ENCODE measurements at places on chromosomes 13 and 19.
A peak's percentile ranks its signal among the peaks of the same experiment; 100 is the strongest.

DNA sequence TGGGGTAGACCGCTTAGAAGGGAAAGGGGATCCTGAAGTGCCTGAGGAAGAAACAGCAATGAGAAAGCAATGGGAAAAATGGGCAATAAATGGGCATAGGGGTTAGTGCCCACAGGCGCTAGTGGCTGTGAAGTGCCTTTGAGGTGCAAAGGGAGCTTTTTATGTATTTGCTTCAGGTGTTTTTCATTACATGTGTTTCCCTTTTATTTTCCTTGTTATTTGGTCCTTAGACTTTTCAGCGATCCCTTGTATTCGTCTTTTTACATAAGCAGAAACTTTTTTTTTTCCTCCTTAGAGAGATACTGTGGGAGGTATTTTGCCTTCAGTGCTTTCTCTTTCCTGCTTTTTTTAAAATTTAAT is 19.6 kb downstream of the NFIX start:
- DNase-seq: no peak

DNA sequence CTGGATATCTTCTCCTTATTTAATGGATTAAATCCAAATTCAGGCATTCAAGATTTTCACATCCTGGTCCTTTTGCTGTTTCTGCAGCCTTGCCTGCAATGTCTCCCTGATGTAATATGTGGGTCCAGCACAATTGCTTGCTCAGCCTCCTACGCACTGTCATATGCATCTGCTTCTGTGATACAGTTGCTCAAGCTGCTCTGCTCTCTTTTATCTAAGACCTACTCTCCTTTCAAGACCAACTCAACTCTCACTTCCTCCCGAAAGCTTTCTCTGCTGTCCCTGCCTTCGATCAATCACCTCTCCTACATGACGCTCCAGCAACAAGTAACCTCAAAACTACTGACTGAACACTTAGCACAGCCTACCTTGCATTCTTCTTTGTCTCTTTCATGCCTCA is 138.2 kb downstream of the DCLK1 start:
- DNase-seq: no peak

DNA sequence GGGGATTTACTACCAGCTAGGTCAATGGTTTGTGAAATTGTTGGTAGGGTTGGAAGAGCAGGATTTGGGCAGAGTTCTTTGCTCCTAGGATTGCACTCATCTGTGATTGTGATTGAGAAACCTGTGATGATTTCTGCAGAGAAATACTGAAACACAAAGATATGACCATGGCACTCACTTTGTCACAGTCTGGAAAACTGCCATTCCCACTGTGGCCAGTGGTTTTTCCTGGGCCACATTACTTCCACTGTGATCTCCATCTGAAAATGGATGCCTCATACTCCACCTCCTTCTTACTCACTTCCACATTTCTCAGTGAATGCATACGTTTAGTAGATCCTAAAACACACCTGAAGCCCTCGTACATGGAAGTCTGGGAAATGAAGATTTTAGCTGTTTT is 593.2 kb downstream of the LMO7 start:
- DNase-seq: no peak

DNA sequence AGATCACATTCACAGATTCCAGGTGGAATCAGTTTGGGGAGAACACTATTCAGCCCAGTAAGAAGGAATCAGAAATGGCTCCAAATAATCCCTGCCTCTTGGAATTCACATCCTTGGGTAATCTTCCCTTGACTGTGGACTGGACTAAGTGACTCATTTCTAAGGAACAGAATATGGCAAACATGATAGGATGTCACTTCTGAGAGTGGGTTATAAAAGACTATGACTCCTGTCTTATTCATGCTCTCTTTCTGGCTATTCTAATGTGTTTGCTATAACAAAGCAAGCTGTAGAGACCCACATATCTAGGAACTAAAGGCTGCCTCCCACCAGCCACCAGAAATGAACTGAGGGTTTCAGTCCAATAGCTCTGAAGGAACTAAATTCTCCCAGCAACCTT is 37.8 kb downstream of the MBD3L2B start:
- no peak for DNase-seq

- no peak for DNase-seq
These were observed 14.6 kb upstream of the KCNN1 start for GRCh38 chr19:17951990-17952976.

DNA sequence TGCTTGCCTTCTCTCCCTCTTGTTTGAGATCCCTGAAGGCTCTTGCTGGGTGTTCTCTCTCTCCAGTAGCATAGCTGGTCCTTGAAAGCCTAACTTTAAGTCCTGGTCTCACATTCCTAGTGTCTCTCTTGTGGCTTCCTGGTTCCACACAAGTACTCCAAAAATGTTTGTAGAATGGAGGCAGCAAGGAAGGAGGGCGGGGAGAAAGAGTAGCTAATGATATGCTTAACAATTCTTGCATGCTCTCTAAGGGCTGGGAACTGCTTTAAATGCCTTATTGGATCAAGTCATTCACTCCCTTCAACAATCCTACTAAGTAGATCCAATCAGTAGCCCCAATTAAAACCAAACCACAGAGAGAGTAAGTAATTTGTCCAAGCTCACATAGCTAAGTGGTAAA is 357.3 kb downstream of the KLF5 start:
- no peak for DNase-seq

DNA sequence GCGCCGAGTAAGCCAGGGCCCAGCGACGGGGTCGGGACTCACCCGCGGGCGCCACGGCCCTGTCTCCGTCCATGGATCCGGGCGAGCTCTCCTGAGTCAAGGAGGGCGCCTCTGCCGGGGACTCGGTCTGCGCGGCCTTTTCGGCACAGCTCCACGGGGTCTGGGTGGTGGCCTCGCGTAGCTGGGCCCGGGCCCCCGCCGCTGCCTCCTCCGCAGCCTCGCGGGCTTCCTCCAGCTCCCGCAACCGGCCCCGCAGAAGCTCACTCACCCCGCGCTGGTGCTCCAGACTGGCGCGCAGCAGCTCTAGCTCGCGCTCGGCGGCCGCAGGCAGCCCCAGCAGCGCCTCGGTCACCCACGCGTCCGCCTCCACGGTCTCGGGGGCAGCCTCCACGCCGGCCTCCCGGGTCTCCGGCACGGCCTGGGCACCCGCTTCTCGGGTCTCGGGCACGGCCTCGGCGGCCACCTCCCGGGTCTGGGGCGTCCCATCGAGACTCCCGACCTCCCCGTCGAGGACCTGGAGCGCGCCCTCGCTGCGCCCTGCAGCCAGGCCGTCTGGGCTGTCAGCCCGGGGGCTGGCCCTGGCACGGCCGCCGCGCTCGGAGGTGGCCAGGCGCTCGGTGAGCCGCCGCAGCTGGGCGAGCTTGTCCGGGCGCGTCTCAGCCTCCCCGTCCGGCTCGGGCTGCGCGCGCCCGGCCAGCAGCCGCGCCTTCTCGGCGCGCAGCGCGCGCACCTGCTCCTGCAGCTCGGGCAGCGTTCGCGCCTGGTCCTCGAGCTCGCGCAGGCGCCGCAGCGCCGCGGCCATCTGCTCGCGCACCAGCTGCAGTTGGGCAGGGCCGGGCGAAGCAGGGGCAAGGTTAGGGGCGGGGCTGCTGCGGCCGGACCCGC is 8.4 kb downstream of the KANK3 start:
- DNase-seq: no peak

- no peak for DNase-seq
These were observed 20.7 kb downstream of the GPR180 start for GRCh38 chr13:94622344-94622743.

GRCh38 chr19:16386619-16387240 is 62.1 kb downstream of the KLF2 start:
- peak; percentile 69 for DNase-seq

GRCh38 chr19:19009951-19010350 is 23.4 kb downstream of the SUGP2 start:
- DNase-seq: no peak

DNA sequence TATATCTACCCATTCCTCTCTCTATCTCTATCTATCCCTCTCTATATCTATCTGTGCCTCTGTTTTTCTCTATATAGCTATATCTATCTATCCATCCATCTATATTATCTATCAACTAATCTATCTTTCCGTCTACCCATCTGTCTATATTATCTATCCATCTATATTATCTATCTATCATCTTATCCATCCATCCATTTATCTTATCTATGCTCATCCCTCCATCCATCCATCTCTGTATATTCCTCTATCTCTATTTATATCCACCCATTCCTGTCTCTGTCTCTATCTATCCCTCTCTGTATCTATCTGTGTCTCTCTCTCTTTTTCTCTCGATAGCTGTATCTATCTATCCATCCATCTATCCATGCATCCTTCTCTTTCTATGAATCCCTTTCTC is 14.2 kb downstream of the PTGER1 start:
- DNase-seq: no peak

DNA sequence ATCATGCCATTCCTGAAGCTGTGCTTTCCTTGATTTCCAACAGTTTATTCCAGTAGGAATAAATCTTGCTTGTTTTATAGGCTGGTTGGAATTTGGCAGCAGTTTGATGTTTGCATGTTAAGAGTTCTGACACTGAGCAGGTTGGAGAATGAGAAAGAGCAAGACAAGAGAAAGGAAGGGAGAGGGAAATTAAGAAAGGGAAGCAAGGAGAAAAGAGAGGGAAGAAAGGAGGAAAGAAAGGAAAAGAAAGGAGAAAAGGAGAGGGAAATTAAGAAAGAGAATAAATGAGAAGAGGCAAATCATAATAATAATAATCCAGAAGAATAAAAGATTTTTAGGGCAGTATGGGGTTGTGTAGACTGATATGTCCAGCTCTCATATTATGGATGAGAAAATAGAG is 28.4 kb upstream of the UQCRFS1 start:
- DNase-seq: no peak

DNA sequence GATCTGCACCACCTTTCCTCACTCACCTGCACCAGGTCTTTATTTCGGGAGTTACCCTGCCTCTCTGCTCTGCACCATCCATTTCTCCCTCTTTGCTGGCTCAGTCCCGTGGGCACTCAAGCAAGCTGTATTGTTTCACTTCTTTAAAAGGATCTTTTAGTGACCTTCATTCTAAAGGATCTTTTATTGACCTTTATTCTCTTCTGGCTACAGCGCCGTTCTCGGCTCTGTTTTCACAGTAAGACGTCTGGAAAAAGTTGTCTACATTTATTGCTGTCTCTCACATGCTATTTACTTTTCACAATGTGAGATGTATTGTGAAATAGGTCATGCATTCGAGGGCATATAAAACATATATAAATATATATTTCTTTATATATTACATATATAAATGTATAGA is 35.6 kb upstream of the ARGLU1 start:
- DNase-seq: no peak

DNA sequence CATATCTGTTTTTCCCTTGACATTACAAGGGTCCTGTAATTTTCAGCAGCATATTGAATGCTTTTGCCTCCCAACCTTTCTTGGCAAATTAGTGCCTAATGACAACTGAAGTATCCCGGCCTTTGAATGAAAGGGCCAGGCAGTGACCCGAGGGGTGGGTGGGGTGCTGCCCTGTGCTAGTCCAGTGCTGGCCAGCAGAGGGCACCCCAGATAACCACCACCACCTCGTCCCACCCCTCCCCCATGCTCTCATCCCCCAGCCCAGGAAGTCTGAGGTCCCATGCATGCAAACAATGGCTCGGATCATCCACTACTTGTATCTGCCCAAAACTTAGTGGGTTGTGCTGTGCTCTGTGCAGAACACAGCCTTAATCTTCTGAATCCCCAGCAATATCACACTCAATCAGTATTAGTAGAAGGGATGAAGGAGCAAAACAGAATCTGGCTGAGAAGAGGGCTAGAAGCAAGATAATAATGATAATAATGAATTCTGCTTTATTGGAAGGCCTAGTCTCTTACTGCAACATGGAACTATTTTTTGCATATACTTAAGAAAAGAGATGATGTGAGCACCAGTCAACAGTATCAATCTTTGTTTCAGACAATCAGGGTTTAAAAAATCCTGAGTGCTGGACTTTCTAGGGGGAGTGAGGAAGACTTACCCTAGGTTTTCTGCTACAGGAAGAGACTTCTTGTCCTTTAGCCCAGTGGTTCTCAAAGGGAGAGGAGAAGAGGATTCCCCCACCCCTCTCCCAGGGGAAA is 3.8 kb downstream of the ATP12A start:
- peak; percentile 54 for DNase-seq

DNA sequence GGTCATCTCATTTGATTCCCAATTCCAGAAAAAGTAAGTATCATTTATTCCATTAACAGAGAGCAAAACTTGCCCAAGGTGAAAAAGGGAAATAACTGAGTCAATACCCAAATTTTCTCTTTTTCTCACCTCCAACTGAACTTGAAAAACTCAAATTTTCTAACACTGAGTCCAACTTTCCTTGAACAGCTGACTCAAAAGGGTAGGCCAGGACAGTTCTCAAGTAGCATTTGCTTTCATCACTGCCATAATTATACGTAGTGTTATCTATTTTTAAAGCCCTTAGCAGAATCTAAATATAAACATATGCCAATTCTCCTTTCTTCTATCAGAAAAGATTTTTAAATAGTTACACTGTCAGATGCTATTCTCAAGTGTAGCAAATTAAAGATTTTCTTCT is 3.5 kb downstream of the N4BP2L2 start:
- DNase-seq: no peak

GRCh38 chr13:46168341-46168740 is 13.6 kb downstream of the LCP1 start:
- DNase-seq: peak; percentile 40

DNA sequence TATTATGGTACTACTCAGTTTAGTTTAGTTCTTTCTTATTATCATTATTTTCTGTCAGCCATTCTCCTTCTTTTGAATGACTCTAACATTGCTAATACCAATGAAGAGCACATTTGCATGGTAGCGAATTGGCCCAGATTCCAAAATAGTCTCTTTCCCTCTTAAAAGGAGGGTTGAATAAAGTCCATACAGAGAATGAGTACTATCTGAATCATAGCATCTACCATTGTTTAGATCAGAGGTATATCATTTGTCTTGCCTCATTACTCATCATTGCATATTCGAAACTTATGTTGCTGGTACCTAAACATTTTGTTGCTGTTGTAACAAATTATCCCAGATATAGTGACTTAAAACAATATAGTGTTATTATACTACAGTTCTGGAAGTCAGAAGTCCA is 1235.3 kb upstream of the ATXN8OS start:
- no peak for DNase-seq

GRCh38 chr19:2441096-2441752 is 13.8 kb upstream of the TIMM13 start:
- no peak for DNase-seq

GRCh38 chr13:82458169-82458568 is 1424.1 kb downstream of the SLITRK1 start:
- DNase-seq: no peak

DNA sequence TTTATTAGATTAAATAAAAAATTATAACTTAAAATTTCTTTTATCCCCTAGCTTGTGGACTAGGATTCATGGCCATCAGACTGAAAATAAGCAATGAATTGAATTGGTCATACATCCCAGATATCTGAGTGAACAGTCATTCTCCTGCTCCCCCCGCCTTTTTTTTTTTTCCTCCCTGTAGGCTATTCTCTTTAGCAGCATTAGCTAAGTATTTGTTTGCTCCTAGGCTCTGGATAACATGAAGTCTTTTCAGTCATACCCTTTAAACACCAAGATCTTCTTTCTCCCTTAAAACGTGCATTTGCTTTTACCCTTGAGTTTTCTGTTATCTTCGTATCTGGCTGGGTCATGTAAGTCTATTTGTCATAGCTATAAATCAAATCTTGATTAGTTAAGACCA is 866.7 kb upstream of the SPRY2 start:
- DNase-seq: no peak

Data from T-cell (primary cell).